ENCODE measurements at places on chromosomes 12 and 14.

DNA sequence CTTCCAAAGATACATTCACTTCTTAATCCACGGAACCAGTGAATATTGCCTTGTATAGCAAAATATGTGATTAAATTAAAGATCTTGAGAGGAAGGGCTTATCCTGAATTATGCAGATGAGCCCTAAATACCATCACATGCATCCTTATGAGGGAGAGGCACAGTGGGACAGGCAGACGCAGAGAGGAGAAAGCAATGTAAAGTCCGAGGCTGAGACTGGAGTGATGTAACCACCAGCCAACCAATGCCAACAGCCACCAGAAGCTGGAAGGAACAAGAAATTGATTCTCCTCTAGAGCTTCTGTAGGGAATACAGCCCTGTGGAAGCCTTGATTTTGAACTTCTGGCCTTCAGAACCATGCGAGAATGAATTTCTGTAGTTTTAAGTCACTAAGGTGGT, 44.5 kb upstream of the COCH start:
- no peak for DNase-seq

DNA sequence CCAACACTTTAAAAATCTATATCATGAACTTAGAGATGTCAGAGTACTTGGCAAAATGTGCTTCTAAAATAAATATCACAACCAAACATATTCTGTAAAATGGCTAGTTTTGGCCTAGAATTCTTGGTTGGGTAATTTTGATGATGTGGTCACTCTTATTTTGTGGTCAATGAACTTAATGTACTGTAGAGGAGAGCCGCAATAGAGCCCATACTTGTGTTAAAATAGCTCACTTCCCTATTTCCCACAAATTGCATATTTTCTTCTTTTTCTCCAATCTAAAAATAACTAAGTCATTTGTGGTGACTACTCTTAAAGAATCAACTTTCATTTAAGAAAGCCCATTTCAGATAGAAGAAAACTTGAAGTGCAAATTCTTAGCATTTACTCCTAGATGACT, 619.4 kb downstream of the CCER1 start:
- no peak for DNase-seq

DNA sequence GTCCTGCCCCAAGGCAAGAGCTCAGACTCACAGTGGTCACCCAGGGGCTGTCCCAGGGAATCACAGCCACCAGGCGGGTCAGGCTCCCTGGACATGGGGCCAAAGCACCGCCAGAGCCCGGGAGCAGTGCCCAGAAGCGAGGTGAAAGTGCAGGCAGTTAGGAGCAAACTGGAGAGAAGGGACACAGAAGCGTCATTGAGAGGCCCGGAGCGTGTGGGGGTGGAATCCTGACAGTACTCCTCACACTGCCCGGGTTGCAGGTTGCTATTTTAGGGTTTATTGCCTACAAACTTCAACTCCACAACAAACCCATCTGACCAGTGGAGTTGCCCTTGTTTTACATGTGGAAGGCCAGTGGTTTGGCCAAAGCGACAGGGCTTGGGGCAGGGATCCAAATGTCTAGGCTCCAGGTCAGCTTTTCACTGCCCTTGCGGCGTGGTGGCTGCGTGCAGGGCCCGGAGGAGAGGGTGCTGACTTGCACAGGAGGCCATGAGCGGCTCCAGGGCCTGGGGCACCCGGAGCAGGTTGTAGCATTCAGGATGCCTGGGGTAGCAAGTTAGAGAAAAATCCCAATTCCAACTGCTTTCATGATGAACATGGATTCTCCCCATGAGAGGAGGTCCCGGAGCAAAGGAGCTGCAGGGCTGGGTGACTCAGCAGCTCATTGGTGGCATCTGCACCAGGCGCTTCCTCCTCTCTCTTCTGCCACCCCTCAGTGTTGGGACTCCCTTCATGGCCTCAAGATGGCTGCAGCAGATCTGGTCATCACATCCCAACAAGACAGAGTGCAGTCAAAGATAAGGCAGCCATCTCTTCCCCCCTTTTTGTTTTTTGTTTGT, 112.3 kb upstream of the NCOR2 start:
- no peak for DNase-seq

- DNase-seq = no peak
Measured at GRCh38 chr12:39587225-39587624, 32.4 kb downstream of the ABCD2 start.

DNA sequence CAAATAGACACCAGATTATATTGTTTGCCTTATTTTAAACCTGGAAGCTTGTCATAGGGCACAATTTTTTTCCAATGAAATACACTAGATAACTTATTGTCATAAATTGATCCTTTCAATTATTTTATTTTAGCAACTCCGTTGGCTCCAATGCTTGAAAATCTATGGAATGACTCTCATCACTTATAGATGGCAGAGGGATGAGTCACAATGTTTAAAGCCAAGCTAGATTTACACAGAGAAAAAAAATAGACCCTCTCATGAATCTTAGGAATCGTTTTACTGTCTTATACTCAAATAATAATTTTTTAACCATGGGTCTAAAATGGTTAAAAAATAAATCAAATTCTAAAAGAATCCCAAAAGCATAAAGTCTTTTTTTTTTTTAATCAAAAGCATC, 1276.6 kb upstream of the FLRT2 start:
- no peak for DNase-seq

GRCh38 chr12:69252033-69252432, 12.7 kb downstream of the CPSF6 start:
- DNase-seq = no peak

GRCh38 chr14:85363358-85363757, 166.6 kb upstream of the FLRT2 start:
- DNase-seq = no peak

DNA sequence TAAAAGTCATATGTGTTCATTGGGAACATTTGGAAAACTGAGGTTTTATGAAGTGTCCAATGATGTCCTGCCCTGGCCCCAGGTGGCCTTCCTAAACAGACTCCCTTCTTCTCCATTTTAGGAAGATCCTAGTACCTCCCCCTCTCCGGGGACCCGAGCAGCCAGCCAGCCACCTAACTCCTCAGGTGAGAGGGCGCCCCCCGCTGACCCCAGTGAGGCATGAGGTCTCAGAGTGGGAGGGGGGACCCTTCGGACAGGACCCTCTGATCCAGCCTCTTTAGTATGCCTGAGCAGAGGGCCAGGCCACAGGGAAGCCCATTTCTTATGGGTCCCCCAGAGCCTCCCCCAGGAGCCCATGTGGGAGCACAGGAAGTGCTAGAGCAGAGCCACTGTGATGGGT, 23.7 kb downstream of the DEGS2 start:
- DNase-seq = no peak

DNA sequence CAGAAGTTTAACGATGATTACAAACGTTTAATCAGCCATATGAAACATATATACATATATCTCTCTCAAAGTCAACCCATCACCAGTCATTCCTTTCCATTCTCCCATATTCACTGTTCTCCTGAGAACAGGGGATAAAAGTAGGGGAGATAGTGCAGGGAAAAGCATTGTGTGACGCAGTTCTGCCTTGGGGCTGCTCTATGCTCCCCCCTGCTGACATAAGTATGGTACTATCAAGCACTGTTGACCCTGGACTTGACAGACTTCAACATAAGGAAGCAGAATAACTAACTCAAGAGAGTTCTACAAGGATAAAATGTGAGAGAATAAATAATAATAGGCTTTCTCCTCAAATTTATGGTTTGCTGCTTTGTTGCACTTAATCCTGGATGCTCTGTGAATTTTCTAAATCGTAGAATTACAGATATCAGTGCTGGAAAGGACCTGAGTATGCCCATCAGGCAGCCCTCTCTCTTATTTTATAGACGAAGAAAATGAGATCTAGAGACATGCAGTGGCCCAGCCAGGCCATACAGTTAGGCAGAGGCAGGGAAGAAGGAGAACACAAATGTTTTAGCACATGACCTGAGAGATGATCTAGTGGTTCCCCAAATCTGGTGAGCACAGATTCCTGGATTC, 87.2 kb downstream of the SCN8A start:
- DNase-seq = peak; percentile 24

DNA sequence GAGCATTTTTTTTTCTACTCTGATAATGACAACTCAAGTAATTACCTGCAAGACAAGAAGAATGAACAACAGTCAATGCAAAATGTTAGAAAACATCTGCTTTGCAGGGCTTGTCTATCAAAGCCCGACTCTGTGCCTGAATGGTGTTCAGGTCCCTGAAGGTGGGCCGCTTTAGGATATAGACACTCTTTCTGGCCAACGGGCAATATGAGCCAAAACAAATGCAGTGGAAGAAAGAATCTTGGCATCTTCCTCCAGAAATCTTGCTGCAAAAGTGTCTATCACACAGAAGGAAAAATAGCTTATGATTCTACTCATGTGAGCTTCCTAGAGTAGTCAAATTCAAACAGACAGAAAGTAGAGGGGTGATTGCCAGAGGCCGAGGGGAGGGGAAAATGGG, 32.7 kb downstream of the FOS start:
- no peak for DNase-seq

GRCh38 chr12:118376089-118377020, at the start of gene SUDS3:
SUDS3 (plus strand) TSS chr12:118376555; CDS start chr12:118376692, 137 bp downstream.
- DNase-seq = peak; percentile 90

DNA sequence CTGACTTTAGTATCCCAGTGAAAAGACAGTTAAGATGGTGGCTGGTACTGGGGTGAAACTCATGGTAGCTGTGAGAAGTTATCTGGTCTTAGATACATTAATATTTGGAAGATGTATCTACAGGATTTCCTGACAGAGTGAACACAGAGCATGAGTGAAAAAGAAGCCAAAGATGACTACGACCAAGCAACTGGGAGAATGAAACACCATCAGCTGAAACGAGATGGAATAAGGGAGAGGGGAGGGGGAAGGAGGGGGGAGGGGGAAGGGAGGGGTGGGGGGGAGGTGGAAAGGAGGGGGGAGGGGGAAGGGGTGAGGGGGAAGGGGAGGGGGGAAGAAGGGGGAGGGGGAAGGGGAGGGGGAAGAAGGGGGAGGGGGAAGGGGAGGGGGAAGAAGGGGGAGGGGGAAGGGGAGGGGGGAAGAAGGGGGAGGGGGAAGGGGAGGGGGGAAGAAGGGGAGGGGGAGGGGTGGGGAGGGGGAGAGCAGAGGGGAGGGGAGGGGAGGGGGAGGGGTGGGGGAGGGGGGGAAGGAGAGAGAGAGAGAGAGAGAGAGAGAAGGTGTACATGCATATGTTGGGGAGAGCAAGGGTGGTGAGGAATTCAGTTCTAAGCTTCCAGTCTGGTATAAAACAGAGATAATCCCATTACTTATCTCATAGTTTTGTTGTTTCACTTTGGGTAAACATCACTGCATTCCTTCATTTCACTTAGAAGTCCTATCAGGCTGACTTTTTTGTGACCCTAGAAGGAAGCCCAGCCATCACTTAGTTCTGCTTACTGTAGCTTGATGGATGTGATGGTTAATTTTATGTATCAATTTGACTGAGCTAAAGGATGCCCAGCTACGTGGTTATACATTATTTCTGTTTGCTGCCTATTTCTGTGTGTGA, 73.9 kb downstream of the SPPL3 start:
- no peak for DNase-seq

DNA sequence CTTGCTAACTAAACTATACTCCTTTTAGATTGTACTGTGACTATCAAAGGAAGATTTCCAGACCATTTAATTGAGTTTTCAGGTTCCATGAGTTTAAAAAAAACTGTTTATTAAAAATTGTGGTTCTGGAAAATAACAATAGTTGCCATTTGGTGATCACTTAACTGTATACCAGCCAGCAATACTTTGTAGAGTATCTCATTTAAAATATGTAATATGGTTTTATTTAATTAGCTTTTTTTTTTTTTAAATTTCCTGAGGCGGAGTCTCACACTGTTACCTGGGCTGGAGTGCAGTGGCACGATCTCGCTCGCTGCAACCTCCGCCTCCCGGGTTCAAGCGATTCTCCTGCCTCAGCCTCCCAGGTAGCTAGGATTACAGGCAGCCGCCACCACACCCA, 7.4 kb downstream of the MARK3 start:
- no peak for DNase-seq

- DNase-seq = no peak
Measured at GRCh38 chr14:63672417-63673180, 30.9 kb upstream of the WDR89 start.

DNA sequence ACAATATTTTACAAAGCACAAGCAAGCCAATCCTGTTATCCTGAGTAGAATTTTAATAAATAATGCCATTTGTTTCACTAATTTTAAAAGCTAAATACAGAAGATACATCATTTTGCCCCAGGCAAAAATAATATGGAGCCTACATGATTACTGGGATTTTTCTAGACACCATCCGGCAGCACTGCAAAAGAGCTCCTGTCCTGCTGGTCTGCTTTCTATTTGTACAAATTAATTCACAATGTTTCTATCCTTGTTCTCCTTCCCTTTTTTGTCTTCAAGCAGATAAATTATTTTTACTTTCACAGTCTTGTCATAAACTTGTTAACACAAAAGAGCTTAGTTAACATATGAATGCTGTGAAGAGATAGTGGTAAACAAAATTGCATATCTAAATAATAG, 4.6 kb downstream of the SIX1 start:
- no peak for DNase-seq

GRCh38 chr12:98856897-98857540, 211.9 kb downstream of the APAF1 start:
- no peak for DNase-seq

DNA sequence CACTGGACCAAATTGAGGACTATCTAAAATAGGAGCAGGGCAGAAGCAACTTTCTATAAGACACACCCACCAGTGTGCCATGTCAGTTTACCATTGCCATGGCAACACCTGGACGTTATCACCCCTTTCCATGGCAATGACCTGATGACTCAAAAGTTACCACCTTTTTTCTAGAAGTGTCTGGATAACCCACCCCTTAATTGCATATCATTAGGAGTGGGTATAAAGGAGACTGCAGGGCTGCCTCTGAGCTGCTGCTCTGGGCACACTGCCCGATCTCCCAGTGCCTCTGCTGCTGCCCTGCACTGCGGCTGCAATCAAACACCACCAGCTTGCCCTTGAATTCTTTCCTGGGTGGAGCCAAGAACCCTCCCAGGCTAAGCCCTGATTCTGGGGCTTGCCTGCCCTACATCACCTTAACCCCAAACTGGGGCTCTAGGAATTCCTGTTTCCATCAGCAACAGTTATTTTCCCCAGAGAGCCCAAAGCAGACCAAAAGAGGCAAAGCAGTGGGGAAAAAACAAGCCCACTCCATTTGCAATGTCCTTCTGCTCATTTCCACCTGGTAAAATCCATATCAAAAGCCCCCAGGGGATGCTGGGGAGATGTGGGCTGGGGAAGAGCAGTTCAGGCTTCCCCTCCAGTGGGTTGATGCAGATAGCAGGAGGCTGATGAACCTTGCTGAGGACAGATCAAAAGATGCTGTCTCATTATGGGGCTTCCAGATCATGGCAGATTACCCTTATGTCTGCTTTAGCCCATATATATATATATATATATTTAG, 129.5 kb upstream of the NCOR2 start:
- no peak for DNase-seq

GRCh38 chr12:3980504-3981272, 107.5 kb upstream of the PARP11 start:
- DNase-seq = no peak

DNA sequence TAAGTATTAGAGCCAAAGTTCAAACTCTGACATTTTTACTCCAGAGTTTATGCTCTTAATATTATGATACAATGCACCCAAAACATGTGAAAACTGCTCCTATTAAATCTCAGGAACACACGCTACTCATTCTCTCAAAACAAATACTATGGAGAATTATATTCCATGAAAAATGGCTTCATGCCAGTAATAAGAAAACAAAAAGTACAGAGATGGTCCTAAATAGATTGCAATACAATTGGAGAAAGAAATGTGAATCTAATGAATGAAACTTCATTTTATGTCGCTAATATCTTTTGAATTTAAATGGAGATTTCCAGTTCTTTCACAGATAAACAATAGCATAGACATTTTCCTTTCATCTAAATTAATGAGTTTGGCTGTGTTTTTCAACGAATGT, 384.3 kb downstream of the ADAMTS20 start:
- DNase-seq = no peak

- DNase-seq = no peak
Measured at GRCh38 chr14:41374092-41374491, 232.6 kb upstream of the LRFN5 start.
